CD8-positive, alpha-beta T cell (primary cell): ENCODE measurements at places on chromosomes 16 and 17.

DNA sequence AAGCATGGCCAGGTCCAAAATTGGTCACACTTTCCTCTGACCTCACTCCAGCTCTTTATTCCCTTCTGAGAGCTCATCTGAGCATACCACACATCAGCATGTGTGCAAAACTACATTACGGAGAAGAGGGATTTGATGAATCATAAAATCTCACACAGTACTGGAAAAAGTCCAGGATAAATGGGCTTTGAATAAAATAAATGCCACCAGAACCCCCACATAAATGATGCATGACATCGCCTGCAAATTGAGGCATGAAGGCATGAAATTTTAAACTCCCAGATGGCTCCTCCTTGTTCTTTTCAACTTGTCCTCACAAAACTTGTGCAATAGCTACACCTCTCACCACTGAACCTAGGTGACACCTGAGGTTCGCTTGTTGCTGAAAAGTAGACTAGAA, 439.5 kb downstream of the CA10 start:
- DNase-seq, result no peak

GRCh38 chr16:88055356-88055755, 104.1 kb downstream of the BANP start:
- no peak for DNase-seq

DNA sequence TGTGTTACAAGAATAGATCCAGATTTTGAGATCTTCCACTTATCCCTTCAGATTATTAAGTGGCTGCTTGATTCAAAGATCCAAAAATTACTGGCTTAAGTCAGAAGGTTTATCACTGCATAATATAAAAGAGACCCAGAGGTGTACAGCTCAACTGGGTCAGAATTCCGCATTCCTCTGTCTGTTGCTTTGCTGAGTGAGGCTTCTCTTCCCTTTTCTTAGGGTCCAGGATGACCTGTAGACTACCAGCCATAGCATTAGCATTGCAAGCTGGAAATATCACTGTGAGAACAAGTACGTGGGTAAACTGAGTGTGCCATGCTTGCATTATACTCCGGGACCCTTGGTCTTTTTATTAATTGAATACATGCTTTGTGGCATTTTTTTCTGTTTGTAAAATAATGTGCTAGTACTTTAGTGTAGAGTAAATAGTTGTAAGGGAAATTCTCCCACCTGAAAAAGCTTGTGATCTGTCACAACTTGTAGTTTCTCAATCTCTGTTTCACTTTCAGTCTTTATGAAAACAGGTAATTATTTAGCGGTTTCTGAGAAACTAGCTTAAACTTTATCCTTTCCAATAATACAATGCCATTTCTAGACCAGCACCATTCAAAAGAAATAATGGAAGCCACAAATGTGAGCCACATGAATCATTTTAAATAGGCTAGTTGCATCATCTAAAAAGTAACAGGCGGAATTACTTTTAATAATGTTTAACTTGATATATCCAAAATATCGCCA, 61.6 kb downstream of the TNRC6C start:
- no peak for DNase-seq

GRCh38 chr16:6560306-6561100, 772.1 kb upstream of the RBFOX1 start:
- DNase-seq, result no peak

- DNase-seq, result no peak
These were observed 2.6 kb upstream of the MYCBPAP start for GRCh38 chr17:50505591-50506130.

DNA sequence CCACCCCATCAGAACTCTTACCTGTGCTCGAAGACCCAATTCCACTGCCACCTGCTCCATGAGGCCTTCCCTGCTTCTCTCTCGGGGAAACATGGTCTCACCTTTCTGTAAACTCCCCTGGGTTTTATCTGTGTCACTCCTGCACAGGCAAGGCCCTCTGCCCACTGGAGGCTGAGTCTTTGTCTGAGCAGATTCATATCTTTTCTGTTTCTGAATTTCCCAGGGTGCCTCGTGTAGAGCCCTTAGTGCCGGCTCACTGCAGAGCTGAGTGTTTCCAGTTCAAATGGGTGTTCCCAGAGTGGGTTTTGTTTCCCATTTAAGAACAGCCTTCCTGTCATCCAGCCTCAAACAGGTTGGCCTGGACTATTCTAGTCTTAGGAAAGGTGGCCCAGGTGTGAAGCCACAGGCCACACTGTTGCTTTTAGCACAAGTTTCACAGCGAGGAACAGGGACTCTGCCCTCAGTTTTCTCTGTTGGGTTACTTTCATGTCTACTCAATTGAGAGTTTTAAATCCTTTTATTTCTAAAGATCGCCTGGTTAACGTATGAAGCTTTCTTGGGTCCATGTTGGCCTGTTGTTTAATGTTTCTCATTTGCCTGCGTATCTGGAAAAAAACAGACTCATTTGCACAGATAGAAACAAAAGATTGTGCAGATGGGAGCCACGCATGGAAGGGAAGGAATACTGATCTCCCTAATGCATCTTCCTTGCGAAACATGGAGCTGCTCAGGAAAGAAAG, 228.7 kb downstream of the MSI2 start:
- no peak for DNase-seq
